NCI-H226 (cell line): ENCODE measurements at places on chromosomes 12 and 14.

- no peak for DNase-seq
Measured at GRCh38 chr14:34538871-34539406, 562 bp downstream of the EAPP start.

GRCh38 chr12:105920161-105920684 is 218.5 kb downstream of the NUAK1 start:
- DNase-seq = peak; percentile 77

DNA sequence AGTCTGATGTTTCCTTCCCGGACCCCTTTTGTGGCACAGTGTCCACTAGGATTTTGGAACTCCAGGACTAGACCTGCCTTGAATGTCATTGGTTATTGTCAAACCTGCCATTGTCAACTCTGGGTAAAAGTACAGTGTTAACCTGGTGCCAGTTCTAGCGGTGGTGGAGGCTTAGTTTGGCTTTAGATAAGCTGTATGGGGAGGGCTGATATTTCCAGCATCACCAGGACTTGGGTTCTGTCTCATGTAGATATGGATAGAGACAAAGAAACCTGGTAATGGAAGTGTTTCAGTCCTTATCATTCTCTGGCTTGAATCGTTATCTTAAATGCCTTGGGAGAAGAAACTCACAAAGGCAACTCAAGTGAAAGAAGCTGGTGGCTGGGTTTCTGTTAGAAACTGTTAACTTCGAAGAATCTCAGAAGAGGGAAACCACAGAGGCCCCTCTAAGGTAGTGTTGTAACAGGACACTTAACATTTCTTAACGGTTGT is 10.6 kb downstream of the CHST11 start:
- no peak for DNase-seq

DNA sequence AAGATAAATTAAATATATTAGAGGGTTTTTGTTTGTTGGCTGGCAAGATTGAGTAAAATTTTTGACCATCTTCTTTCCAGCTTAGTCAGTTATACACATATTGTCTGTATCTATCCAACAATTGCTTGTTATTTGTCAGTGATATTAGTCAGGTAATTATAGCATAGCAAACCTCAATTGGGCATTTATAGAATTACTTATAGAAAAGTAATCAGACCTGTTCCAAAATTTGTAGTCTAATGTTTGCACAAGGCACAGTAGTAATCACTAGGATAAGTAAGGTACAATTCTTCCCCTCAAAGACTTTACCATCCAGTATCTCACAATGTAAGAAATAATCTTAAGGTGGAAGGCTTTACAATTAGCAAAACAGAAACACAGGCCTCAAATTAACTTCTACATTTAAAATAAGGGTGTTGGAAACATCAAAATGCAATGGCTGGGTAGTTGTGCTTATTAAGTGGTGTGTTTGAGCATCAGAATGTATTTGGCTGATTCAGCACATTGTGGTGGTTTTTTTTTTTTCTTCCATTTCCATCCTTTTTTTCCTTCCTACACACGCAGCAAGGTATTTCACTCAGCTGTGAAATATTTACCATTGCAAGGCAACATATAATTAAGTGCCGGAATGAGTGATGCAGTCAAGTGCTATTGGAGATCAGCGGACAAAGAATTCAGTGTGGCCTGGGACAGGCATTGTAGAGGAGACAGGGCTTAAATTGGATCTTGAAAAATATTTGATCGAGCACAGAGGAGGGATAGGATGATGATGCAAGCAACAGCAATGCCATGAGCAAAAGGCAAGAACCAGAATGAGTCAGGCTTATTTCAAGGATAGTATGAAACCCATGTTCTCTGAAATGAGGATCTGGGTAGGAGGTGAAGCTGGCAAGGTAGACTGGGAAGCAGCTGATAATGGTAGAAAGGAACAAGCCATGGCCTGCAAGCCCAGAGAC is 178.2 kb downstream of the AKAP6 start:
- DNase-seq = peak; percentile 81

- no peak for DNase-seq
Measured at GRCh38 chr12:52336641-52337040, 15.4 kb upstream of the KRT83 start.

DNA sequence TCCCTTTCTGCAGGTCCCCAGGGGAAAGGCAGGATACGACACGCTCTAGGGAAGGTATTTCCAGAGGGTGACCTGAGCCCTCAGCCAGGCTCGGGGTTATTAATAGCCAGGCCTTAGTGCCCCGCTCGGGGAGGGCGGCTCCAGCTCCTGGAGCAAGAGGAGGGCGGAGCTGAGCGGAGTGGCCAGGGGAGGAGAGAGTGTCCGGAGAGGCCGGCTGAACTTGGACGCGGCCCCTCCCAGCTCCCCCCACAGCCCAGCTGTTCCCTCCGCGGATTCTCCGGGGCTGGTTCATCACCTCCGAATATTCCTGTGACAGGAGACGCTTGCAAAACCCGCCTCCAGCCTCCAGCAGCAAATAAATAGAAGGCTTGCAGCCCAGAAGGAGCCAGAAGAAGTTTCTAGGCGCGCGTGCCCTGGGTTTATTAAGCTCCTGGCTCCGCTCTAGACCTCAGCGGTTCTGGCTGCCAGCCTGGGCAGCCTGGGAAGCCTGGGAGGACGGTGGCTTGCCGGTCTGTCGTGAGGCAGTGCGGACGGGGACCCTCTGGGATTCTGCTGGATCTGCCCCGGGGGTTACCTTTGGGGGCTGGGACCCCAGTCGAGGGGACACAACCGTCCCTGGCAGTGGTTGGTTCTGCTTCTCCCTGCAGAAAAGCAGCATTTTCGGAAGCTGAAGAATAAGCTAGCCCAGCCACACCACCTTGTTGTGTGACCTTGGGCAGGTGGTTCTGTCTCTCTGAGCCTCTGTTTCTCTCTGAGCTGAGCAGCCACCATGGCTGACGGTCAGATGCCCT is at the start of gene HSPB8:
HSPB8 (plus strand) TSS at position 388 of the 791 bp plus-strand sequence; CDS start at position 770, 382 bp downstream.
- peak; percentile 93 for DNase-seq

DNA sequence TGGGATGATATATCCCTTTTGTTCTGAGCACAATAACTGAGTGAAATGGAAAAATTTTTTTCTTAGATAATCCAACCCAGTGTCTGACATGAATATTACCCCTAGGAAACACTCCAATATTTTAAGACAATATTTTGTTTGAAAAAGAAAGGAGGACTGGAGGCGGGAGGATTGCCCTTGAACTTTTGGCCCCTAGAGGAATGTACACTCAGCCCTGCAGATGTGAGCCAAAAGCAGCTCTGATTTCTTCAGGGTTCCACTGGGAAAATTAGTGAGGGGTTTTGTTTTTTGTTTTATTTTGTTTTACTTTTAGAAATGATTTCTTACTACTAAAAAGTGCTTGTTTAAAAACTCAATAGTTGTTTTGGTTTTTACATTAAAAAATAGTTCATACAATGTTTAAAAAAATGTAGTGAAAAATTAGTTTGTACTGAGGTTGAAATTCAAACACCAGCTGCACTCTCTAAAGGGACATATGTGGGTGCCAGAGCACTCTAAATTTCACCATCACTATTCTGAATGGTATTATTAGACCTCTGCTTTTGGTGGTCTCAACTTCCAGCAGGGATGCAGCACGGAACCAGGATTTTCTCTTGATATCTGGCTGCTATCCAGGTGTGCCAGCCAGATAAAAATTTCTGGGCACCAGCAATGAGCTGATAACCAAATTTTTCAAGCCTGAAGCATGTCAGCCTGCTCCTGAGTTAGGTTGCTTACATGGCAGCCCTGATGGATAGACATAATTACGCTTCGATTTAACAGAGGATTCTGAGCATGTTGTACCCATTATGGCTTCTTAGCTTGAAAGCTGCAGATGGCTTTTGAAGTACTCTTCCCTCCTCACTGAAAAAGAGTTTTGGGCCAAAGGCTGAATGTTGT is 141.9 kb downstream of the ANO6 start:
- DNase-seq = peak; percentile 46

- DNase-seq = no peak
Measured at GRCh38 chr12:23885394-23885793, 64.1 kb downstream of the SOX5 start.

DNA sequence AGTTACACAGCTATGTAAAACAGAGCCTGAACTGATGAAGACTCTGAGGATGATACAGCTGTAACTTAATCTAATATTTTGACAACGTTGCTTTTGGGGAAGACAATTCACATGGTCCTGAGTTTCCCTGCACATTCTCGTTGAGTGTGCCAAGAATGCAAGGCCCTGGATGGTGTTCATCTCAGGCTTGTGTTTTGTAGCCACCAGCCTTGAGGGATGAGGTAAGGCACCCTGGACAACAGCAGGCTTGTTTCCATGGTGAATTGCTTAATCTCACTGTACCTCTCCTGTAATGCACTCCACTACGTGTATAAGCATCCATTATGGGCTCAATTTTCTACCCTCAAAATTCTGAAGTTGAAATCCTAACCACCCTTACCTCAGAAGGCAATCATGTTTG is 2.1 kb downstream of the CATSPERB start:
- no peak for DNase-seq

- DNase-seq = no peak
Measured at GRCh38 chr14:97948841-97949240, 1151.7 kb downstream of the VRK1 start.

DNA sequence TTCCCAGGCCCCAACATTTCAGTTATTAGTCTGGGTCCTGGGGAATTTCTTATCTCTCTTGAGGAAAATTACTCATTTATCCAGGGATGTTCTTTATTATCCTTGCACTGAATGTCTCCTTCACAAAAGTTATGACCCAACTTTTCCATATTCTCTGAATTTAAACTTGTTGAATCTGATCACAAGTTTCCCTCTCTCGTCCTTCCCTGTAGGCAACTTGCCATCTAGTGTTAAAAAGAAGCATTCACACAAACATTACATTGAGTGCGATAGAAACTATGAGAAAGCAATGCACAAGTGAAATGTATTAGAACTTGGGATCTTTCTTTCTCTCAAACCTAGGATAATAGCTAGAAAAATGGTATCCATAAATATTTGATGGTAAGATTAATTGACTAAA is 608.4 kb downstream of the FSCB start:
- DNase-seq = no peak

DNA sequence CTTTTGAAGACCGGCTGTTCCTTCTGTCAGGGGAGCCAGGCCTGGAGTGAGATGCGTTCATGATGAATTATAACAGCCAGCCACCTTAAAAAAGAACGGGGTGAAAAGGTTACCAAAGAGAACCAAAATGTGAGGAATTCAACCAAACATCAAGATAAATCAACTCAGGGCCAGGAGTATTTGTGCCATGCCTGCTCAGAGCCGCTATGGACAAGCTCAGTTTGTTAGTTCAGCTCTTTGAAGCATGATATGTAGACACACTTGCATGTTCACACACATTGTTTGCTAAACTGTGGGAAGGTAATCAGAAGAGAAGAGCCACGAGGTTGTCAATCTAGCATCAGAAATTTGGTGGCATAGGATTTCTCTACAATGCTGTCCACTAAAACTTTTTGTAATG is 367.4 kb upstream of the TBX3 start:
- no peak for DNase-seq

DNA sequence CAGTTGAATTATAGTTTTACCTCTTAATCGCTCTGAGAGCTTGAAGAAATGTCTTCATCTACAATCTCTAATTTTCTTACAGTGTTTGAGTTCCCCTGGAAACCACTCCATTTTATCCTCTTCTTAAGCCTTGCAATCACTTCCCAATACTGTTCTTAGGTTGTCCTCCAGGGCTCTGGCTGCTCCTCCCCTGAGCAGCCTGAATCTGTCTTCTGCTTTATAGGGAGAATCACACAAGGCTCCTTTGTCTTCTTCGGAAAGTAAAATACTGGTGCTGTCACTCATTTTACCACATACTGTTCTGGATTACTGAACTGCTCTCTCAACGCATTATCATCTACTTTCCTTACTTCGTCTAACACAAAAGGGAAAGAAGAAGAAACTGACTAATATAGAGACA is 133.7 kb downstream of the MDGA2 start:
- no peak for DNase-seq

GRCh38 chr14:76104802-76105355 is 46.8 kb upstream of the GPATCH2L start:
- DNase-seq = no peak

DNA sequence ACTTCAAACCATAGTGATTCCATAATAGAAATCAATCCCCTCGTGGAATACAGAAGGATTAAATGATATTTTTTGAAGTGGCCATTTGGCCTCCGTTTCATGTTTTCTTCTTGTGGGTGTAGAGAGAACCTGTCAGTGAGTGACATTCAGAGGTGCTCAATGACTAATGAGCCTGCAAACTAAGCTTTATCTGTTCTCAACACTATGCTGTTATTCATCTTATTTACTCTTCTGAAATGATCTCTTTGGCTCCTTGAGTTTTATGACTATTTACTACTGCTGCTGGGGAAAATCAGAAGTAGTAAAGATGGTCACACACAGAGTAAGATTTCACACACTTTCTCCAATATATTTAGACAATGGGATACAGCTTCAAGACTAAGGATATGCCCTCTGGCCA is 30.4 kb downstream of the ATP2B1 start:
- no peak for DNase-seq

DNA sequence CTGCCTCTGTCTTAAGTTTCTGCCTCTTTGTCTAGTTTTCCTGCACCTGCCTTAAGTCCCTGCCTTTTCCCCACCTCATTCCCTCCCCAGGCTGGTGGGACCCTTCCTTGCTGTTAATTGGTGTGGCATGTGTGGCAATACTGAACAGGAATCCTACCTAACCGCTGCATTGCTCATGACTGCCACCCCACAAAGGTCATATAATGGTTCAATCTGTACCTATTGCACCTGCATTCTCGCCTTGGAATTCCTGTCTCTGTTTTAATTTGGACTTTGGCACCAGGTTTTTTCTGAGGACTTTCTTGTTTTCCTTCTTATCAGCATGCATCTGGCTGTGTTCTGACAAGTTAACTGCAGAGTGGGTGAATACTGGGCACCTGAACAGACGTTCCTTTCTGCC is 966.2 kb upstream of the TMEM132C start:
- no peak for DNase-seq

- DNase-seq = no peak
Measured at GRCh38 chr14:61451891-61452400, 130.6 kb downstream of the PRKCH start.

GRCh38 chr12:122878780-122879612 is 16.9 kb downstream of the VPS37B start:
- DNase-seq = no peak

DNA sequence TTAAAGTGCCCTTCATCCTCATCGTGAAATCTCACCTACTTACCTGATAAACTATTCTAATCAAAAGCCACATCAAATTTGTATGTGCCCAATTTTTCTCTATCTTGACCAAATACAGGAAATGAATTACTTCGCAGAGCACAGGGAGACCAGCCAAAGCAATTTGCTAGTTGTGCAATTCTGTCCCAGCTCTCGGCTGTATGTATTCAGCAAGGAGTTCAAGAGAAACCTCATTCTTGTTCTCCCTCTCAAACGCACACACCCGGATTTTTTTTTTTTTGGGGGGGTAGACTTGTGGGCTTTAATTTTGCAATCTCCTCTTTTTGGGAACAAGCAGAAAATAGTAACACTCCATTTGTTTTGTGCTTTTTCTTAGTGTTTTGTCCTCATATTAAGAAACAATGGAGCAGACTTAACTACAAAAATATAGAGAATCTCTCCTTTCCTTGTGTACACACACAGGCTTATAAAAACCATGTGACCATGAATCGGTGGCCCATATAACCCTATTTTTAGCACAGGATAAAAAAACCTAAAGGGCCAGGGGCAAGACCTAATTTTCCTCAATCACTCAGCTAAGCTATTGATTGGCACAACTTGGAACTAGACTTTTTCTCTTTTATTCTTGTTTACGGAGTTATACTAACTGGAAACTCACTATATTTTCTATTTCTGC is 64.2 kb downstream of the MBIP start:
- no peak for DNase-seq
